Esophagus squamous epithelium (tissue), 5 donors: ENCODE measurements at places on chromosomes 1 and 21. TPM values are rescaled to one million over a fixed set of nuclear protein-coding genes. Genes with fewer than 3 reads are reported as not detected.

- DNase-seq: no peak
These were observed 101.0 kb downstream of the SIM2 start for GRCh38 chr21:36799869-36800268.

DNA sequence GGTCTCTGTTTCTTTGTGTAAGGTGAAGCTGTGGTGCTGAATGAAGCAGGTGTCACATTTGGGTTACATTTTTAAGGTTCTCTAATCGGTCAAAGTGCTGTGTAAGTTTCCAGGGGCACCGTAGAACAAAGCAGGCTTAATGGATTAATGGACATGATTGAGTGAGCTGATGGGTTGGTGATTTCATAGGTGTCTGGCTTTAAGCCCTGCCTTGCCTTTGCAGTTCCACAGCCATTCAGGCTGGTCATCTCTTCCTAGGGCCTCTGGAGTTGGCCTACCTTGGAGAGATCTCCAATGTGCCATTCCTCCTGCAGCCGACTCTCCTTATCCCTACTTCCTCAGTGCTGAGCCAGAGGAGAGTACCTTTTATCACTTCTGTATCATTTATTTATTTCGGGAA is 15.2 kb downstream of the GALNT2 start:
- no peak for DNase-seq

DNA sequence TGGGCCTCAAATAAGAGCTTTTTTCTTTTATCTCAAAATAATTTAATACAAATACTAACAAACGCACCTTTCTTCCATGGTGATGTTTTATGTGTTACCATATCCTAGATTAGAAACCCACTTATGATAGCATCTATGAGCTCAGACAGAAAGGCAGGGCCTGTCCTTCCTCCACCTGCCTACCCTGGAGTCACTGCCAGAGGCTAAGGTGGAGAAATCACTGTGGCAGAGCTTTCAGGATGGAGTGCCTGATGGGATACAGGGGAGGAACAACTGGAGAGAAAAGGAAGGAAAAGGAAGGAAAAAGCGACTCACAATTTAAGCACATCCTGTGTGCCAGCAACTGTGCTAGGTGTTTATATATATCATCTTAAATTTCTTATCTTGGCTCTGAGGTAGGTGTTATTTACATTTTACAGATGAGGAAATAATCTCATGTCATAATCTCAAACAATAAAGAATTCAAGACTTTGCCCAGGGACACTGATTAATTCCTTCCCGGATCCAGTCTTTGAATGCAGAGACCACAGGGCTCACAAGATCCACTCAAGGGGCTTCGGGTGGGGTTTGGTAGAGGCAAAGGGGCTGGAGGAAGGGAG is 45.4 kb downstream of the RCAN1 start:
- DNase-seq: no peak

DNA sequence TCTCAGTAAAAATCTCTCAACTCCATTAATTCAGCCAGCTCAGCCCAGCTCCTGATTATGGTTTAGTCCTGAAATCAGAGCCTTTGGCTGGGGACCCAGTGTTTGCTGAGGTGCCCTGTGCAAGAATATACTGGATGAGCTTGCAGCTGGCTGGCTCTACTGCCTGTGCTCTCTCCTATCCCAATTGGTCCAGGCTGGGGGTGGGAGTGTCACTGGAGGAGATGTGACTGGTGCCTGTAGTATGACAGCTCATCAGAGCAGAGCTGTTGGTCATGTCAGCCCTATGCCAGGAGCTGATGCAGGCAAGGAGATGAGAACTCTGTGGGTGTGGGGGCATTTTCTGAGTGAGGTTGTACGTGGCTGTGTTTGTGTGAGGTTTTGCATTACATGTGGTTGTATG is 87.0 kb downstream of the TNR start:
- no peak for DNase-seq

Gene SIM2
- 49.4 TPM for total RNA-seq

Gene PDZK1IP1
- total RNA-seq: 9.7 TPM

Gene SH2D5
- 1.1 TPM for total RNA-seq

- DNase-seq: no peak
These were observed 10.7 kb upstream of the FCER1A start for GRCh38 chr1:159291424-159291823.

- DNase-seq: no peak
These were observed 586 bp upstream of the AGPAT3 start for GRCh38 chr21:43864313-43864961.
